ENCODE measurements at places on chromosomes 2 and 18.
A peak's percentile ranks its signal among the peaks of the same experiment; 100 is the strongest.

- DNase-seq: no peak
Observed at GRCh38 chr2:237934186-237934585, 32.6 kb upstream of the UBE2F start.

- DNase-seq: no peak
Observed at GRCh38 chr18:45324495-45325113, 290.7 kb upstream of the SLC14A2 start.

DNA sequence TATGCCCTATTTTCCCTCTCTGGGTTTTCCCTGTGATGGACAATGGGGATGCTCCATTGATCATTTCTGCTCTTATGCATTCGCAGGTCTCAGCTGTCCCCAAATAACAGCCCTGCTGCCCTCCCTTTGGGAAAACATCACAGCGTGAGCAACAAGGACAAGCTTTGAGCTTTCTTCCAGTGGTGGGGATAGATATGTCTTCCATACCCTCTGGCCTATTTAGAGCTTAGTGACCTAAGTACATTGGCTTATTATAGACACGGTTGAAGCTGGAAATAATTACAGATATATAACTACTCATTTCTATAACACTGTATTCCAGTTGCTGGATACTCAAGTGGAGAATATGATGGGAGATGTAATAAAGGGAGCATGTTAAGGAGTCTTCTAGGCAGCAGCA, 304.3 kb upstream of the MGAT5 start:
- DNase-seq: no peak

DNA sequence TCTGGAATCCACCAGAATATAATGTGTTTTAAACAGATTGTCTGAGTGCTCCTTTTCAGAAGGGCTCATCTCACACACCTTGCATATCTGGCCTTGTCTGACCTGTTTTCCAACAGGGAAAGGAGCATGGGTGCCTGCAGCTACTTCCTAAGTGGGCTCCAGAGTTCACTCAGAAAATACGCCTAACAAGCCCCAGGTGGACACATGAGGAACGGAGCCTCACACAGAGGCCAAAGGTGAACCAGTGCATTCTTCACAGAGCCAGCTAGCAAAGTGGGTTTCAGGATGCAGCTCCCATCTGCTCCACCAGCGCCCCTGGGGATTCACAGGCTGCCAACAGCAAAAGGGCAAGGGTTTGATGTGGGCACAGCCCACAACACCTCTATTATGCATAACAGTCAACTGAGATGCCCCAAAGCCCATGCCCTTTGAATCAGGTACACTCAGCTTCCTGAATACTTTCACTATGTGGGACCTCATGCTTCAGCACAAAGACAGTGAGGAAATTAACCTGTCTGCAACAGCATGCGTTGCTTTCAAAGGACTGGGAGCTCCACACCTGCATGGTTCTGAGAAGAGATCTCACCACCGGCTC, 86.6 kb downstream of the CCBE1 start:
- no peak for DNase-seq

- peak; percentile 57 for DNase-seq
Observed at GRCh38 chr2:40488101-40488601, 36.3 kb upstream of the SLC8A1 start.

GRCh38 chr2:152875701-152876695, 157.6 kb downstream of the ARL6IP6 start:
- no peak for DNase-seq

DNA sequence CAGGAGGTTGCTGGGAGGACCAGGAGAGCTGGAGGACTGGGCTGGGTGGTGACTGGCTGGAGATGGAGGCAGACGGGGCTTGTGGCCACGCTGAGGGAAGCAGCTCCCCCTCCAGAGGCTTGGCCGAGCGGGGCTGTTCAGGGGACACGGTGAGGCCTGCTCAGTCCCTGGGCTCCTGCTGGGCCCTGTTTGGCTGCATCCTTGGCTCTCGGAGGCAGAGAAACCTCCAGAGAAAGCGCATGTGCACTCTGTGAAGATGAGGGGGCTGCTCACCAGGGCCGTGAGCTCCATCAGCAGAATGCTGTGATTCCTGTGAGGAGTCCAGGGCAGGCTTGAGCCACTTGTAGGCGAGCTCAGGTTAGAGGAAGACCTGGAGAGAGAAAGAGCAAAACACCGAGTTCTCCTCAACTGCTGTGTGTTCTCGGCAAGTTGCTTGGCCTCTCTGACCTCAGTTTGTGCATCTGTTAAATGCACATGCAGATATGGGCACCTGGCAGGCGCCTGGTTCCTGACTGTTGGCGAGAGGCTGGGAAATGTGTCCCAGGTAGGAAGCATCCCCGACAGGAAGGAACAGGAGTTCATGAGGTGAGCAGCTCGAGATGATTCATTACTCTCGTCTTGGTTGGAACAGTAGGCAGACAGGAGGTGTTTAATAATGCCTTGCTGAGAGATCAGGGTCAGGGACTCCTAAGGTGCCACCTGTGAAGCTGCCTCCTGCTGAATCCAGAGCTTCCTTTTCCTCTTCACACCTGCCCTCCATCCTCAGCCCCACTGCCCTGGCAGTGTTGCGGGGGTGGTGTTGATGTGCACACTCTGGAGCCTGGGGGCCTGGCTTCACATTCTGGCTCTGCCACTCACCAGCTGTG, 941 bp downstream of the ZAP70 start:
- no peak for DNase-seq

- peak; percentile 53 for DNase-seq
Observed at GRCh38 chr2:86624267-86624547, 542 bp upstream of the RNF103 start.

All from DMS53 (cell line).